ENCODE measurements at places on chromosomes 2 and 18.
A peak's percentile ranks its signal among the peaks of the same experiment; 100 is the strongest.

- DNase-seq: peak; percentile 91
These were observed 64.7 kb downstream of the STK25 start for GRCh38 chr2:241443486-241444223.

DNA sequence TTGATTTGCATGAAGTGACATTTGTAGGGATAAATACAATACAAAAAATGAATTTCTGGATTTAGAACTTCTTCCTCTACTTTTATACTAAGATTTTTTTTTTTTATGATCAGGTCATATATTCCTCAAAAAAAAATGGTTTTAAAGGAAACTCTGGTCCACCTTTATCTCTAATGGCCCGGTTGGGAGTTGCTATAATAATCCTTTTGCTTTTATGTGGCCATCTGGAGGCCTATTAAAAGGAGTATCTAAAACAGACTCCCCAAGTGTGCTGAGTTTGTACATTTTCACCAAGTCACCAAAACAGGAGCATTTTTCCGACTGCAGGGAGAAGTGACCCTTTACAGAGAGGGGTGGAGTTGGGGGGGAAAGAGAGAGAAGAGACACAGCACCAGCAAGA is 329.2 kb upstream of the FIGN start:
- no peak for DNase-seq

DNA sequence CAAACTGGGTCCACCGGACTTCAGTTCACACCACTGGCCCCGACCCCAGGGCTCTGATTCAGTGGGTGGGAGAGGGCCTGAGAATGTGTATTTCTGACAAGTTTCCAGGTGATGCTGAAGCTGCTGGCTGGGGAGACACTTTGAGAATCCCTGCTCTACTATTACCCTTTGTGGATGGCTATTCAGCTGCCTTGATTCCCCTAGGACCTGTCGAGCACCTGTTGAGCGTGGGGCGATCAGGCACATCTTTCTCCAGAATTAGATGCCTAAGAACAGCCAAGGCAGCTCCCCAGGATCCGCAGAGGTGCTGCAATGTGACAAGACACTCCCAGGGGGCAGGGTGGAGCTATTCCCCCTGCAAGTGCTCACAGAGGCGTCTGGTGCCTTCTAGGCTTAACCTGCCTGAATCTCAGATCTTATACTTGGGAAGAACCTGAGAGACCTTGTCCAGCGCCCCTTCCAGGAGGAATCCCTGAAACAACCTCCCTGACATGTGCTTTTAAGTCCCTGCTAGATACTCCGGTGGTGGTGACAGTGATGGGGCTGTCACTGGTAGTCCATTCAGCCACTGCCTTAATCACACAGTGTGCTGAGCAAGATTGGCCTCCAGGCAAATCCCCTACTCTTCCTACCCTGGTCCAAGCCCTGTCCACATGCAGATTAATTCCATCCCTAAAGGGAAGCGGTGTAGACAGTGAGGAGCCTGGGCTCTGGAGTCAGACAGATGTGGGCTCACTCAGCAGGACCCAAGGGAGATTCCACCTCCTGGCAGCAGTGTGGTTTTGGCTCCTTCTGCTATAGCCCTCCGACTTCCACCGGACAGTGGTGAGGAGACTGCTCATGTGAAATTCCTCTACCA is 43.4 kb upstream of the OTOF start:
- DNase-seq: no peak

DNA sequence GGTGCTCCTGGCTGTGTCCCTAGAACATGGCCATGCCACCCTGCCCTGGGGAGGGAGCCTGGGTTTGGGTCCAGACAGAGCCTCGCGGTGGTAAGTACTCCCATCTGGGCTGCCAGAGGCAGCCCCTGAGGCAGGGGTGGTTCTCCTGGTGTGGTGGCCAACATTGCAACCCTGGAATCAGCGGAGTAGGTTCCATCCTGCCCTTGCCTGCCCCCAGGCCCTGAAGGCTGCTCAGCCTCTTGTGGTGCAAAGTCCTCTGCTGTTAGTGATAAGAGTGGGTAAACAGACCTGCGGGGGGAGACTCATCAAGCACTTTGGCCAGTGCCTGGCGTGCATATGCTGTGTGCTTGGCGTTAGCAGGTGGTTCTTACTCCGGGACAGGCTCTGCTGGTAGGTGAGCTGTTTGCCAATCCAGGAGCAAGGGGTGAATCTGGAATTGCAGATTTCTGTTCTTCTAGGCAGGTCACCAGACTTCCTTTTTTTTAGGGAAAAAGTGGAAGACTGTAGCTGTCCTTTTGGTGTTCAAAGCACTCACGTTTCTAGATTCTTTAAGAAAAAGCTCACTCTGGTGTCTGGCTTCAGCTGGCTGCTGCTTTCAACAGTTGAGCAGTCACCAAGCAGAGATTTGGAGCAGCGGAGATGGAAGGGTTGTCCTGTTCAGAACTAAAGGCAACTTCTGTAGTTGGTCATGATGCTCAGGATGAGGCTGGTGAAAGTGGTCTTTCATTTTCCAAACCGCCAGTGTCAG is 3.2 kb downstream of the CNNM3 start:
- DNase-seq: no peak

- no peak for DNase-seq
These were observed 202.8 kb upstream of the RND3 start for GRCh38 chr2:150690261-150690660.

- no peak for DNase-seq
These were observed 26.7 kb downstream of the GPC1 start for GRCh38 chr2:240462073-240462706.

DNA sequence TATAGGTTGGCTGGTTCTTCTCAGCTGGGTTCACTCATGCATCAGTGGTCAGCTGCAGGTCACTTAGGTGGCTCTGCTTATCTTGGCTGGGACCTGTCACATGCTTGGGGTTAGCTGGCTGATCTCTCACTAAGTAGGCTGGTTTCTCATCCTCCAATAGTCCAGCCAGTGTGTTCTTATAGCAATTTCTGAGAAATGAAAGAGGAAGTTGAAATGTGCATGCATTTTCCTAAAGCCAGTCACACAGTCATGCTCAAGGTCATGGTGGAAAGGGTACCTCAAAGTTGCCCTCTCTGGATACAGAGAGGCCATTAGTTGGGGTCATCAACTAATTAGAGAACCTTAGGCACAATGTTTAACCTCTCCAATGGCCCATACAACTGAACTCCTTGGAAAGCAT is 64.4 kb downstream of the KLHL29 start:
- peak; percentile 94 for DNase-seq

DNA sequence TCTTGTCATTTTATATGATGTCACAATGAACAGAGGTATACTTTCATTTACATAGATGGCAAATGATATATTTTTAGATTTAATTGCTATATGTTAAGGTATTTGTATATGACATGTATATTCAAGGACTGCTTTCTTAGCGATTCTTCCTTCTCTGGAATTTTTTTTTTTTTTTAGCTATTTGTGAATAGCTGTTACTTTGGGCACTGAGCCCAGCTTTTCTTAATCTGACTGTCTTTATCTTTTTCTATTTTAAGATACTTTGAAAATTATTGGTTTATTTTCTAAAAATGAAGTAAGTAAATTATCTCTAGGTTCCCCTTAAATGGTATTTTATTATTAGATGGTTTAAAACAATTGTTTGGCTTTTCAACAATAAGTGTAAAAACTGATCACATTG is 4.0 kb upstream of the GLS start:
- no peak for DNase-seq

- no peak for DNase-seq
These were observed at the start of gene GPR17 for GRCh38 chr2:127645395-127646291. GPR17 (plus strand) TSS chr2:127646153; CDS start chr2:127650736, 4,583 bp downstream.

GRCh38 chr2:138121666-138122661 is 157.7 kb downstream of the HNMT start:
- DNase-seq: no peak

GRCh38 chr2:141863964-141864363 is 266.9 kb downstream of the LRP1B start:
- no peak for DNase-seq

GRCh38 chr18:2471523-2471922 is 99.8 kb downstream of the METTL4 start:
- no peak for DNase-seq

- DNase-seq: no peak
These were observed 110.8 kb downstream of the TDRD15 start for GRCh38 chr2:21234464-21235120.

- no peak for DNase-seq
These were observed 171.3 kb downstream of the TWIST2 start for GRCh38 chr2:239019183-239019581.

- no peak for DNase-seq
These were observed 27.5 kb downstream of the ZNF638 start for GRCh38 chr2:71358931-71359671.

- peak; percentile 84 for DNase-seq
These were observed at the start of gene ALK for GRCh38 chr2:29921560-29921915. ALK (minus strand) TSS chr2:29921586; CDS start chr2:29920659, 927 bp downstream.

DNA sequence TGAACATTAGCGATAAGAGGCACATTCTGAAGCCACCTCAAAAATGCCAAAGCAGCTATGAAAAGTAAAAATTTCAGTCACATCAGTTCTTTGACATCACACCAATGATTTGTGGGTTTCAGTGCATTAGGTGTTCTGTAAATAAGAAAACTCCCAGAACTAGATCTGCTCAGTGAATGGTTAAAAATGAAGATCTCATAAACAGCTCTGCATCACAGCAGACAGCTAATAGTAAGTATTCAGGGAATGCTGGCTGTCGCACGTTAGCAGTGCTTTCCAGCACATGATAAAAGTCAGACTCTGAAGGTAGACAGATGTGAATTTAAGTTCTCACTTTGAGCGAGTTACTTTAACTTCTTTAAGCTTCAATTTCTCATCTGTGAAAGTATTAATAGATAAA is 154.9 kb downstream of the SATB2 start:
- DNase-seq: no peak

DNA sequence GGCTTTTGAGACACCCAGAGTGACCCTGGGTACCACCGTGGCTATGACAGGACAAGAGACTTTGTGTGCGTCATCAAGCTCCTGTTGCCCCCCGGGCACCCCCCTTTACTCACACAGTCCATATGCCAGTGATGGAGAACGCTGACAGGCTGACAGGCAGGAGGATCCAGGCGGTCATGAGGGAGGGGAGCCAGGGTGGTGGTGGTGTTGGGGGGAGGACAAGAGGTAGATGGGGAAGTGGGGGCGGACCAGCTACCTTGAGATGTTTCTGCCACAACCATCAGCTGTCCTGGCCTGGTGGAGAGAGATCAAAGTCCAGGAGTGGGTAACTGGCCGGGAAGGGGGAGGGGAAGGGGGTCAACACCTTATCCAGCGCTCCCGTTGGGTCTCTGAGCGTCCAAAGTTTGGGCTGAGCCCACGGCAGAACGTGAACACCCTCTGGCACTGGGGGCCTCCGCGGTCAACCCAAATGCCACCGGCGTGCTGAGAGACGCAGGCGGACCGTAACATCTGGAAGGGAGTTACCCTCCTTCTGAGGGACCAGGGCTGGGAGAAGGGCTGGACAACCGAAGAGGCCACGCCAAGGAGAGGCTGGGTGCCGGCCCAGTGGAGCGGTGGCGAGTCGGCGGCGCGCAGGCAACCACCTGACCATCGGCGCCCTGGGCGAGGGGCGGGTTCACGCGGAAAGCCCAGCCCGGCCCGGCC is 575 bp downstream of the TMEM150A start:
- no peak for DNase-seq

DNA sequence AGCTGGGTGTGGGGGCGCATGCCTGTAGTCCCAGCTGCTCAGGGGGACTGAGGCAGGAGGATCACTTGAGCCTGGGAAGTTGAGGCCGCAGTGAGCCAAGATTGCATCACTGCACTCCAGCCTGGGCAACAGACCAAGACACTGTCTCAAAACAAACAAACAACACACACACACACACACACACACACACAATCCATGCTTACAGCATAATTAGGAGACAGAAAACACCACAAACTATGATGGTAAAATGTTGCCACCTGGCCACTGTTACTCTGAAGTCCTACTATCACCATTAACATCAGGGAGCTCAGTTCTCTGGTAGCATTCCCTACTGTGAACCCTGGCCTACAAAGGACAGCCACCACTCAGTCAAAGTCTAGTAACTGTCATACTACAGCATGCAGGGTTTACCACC is 18.3 kb downstream of the DNPEP start:
- no peak for DNase-seq

DNA sequence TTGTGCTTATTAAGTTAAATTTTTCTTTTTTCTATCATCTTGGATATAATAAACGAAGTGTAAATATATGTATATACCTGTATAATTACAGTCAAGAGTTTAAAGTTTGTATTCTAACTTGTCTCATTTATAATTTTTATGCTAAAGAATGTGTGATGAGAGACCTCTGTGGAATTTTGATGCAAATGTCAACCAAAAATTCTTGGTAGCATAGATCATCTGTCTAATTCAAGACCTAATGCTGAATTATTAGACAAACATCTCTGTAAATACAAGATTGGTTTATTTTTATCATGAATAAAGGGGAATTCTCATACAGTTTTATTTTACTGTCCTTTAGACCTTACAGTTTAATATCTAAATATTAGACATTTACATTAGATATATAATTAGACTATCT is 149.2 kb upstream of the VWC2L start:
- DNase-seq: no peak

DNA sequence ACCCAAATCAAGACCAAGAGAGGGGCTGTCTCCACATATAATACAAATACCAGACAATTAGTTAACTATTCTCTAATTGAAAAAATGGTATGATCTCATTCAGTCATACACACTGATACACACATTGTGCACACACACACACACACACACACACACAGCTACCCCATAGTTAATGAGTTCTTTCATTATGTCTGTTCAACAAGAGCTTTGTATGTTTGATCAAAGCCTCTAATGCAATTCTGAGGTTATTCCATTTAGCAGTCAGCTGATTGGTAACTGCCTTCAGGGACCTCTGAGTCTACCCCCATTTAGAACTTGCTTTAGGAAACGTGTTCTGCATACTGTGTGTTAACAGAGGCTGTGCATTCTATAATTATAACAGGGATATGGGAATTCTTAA is 741.4 kb upstream of the LRRTM4 start:
- no peak for DNase-seq

DNA sequence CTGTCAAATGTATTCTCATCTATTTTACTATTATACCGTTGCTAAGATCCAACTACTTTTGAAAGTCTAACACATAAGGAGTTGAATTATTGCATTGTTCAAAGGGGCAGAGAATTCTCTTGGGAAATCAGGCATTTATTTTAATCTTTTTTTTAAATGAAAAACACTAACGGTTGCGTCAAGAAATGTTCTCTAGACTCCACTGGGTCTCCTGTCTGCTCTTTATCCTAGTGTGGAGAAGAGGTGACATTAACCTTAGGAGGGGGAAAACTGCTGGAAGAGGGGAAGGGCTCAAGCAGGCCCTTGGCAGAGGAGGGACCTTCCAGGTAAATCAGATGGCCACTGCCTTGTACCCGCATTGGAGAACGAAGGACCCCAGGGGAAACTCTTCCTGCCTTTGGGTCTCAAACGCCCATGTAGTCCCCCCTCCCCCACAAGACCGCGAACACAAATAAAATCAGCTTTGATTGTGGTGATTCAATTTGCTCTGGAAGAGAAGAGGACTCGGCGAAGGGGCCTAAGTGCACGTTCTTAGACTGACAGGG is 1.1 kb upstream of the APCDD1 start:
- no peak for DNase-seq

- no peak for DNase-seq
These were observed at the start of gene ADAM23 for GRCh38 chr2:206442833-206443734. ADAM23 (plus strand) TSS chr2:206443532; CDS start chr2:206443867, 335 bp downstream.

GRCh38 chr2:99691926-99692325 is 202.1 kb upstream of the REV1 start:
- DNase-seq: no peak

Data from MV-4-11 (cell line).